Stimulated activated CD4-positive, alpha-beta T cell treated with anti-CD3 and anti-CD28 coated beads, Interleukin-1b, Interleukin-23, amount 100 ng/mL, for 1 hour (primary cell): ENCODE measurements at places on chromosomes 2 and 18.
A peak's percentile ranks its signal among the peaks of the same experiment; 100 is the strongest.

GRCh38 chr2:43133708-43134570 lies 92.5 kb downstream of the ZFP36L2 start:
- DNase-seq = peak; percentile 29

GRCh38 chr18:25223899-25224886 lies 127.8 kb downstream of the ZNF521 start:
- no peak for DNase-seq

- DNase-seq = no peak
These were observed 126.7 kb downstream of the ARHGAP15 start for GRCh38 chr2:143255899-143256298.

- DNase-seq = no peak
These were observed 3.5 kb downstream of the PTPN2 start for GRCh38 chr18:12880541-12880910.

DNA sequence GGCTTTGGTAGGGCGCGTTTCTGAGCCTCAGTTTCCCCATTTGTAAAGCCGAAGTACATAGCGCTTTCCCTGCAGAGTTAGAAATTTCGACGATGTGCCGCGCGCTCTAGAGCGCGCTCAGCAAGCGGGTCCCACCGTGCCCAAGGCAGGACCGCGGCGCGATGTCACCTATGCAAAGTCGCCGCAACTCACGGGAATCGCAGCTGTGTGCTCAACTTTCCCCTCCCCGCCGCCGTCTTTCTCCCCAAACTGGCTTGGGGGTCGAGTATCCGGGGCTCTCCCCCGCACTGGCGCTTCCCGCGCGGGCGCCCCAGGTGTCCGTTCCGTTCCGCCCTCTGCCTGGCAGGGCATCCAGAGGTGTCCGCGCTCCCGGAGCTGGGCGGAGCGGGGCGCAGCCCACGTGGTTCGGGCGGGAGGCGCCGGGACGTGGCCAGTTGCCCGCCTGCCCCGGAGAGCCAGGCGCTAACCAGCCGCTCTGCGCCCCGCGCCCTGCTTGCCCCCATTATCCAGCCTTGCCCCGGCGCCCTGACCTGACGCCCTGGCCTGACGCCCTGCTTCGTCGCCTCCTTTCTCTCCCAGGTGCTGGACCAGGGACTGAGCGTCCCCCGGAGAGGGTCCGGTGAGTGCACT lies at the start of gene MLPH:
TSS of gene MLPH (plus strand) at position 433 of the 630 bp plus-strand sequence. CDS start 6,176 bp downstream, outside the sequence.
- DNase-seq = no peak

GRCh38 chr18:32289483-32290075 lies 99.7 kb downstream of the MEP1B start:
- DNase-seq = no peak

DNA sequence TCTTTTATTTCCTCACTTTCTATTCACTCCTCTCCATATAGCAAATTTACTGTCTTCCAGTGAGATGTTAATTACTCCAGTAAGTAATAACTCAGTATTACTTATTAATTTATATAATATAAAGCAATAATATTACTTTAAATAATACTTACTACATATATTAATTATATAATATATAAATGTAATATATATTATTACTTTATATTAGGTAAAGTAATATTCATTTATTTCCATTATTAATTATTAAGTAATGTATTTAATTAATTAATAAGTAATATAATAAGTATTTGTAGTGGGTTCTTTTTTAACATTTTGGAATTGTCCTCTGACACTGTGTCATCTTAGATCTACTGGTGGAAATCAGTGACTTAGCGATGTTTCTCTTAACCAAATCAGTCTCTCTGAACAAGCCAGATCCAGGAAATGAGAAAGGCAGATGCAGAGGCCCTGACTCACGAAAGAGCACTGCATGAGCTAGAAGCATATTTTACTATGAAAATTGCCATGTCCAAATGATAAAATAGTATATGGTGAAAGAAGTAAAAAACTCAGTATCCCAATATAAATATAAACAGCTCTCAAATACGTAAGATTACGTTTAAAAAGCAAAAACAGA lies 115.9 kb downstream of the DSEL start:
- DNase-seq = no peak

DNA sequence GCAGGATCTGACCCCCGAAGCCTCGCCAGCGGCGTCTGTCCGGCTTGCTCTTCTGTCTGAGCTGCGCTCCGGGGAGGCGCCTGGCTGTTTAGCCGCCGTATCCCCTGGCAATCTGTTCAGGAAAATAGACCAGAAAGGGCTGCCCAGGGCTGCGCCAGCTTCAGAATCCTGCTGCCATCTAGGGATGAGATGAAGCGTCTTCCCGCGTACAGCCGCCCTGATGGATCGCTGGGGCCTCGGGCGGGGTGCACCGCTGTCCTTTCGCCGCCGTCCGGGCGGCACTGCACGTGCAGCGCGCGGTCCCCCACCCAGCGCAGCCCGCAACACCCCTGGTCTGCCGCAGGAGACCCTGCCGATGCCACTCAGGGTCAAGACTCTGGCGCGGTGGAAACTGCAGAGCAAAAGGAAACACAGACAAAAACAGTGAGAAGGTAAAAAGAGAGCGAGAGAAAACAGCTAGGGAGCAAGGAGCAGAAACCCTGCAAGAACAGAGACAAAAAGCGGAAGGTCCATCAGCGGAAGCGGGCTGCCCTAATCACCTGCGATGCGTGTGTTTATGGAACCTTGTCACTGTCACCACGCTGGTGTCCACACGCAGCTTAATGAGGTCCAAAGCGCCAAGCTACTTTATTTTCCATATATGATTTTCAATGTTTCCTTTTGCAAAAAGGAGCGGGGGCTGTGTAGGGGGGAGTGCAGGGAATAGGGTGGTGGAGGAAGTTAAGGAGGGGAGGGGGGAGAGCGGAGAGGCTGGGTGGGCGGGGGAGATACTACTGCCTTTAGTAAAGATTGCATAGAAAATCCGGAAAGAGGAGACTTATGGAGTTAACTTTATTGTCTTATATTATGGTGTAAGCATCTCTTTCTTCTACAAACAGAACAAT lies 2113.3 kb upstream of the PIK3C3 start:
- no peak for DNase-seq

DNA sequence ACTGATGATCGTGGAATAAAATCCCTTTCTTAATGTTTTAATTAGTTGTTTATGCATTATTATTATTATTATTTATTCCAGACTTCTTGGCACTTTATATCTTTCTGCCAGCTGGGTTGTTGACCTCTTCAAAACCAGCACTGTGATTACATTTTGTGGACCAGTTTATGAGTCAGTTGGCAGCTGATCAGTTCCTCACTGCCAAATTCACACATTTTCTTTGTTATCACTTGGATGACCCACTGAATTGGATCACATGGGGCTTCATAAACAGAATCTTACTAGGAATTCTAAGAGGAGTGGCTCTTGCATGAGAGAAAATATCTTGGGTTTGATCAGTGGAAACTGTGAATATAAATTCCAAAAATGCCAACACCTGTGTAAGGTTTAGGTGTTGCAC lies 321.8 kb upstream of the SPRED2 start:
- no peak for DNase-seq

DNA sequence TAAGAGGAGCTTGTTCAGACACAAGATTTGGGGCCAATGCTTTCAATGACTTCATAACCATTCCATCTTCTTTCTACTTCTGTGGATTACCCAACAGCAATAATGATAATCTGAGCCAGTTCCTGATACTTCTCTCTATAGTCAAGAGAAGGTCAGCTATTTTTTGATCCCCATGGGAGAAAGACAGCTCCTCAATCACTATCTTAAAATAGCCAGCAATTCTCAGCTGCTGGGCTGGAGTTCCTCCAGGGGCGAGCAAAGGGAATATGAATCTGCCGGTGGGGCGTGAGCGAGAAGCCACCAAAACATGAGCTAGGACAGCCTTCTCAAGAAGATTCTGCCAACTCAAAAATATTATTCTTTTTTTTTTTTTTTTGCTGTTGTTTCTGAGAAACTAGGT lies at the start of gene TMEM182:
TSS of gene TMEM182 (plus strand) at position 269 of the 400 bp plus-strand sequence. CDS start 187 bp downstream, outside the sequence.
- no peak for DNase-seq

GRCh38 chr2:28282861-28283646 lies 109.6 kb upstream of the FOSL2 start:
- DNase-seq = no peak

- DNase-seq = peak; percentile 57
These were observed at the start of gene PSD4 for GRCh38 chr2:113173542-113174375. PSD4 (plus strand) TSS chr2:113173971; CDS start chr2:113182457, 8,486 bp downstream.

DNA sequence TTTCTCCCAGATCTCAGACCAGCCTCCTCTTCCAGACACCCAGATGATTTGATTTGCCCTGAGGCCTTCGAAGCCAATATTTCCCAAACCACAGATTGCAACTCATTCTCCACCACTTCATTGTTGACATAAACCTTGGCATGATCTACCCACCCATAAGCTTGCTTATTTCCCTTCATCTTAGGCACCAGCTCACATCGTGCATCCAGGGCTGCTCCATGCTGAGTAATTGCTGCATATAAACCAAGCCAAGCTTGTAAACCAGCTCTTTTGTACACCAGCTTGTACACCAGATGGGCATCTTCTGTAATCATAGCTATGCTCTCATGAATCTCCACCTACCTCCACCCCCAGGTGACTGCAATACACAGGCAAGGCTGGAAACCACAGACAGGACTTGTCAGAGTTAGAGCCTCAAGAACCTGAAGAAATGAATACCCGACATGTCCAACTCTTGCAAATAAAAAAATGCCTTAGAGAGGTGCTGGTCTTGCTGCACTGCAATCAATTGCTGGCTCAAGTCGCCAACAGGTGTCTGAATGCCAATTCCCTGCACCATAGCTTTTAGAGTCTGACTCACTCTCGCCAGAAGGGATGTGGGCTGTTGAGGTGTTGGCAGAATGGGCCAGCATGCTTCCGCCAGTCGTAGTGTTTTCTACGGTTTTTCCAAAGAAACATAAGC lies 31.5 kb downstream of the TRABD2A start:
- DNase-seq = no peak

DNA sequence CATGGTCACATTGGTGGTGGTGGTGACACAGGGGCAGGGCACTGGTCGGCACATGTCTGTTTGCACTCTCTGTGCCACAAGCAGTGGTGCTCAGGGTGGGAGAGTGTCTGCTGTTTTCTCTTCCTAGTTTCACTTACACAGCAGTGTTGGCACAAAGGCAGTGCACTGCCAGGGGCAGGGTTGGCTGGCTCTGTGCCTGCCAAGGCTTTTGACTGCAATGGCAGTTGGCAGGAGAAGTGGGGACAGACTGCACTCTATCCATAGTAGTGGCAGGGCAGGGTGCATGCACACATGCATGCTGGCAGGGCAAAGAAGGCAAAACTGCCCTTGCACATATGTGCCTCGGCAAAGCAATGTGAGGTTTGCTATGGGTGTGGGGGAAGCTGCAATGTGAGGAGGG lies 635.9 kb downstream of the SUCLG1 start:
- DNase-seq = no peak

- no peak for DNase-seq
These were observed 218 bp downstream of the DGKD start for GRCh38 chr2:233354500-233354924.

DNA sequence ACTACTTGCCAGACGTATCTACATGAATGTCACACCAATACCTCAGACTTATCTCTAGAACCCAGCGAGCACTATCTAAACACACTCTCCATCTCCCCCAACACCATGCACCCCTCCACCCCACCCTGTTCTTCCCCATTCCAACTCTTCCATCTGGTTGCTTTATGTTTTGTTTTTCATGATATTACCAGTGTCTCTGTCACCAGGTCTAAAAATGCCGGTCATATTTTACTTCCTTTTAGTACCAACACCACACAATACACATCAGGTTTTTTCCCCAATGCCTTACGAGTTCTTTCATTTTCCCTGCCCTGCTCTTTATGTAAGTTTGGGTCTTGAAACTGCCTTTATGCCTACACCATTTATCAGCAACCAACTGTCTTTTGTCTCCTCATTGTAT lies 10.2 kb upstream of the ITGA4 start:
- no peak for DNase-seq

GRCh38 chr2:233919938-233920337 lies 2.8 kb downstream of the TRPM8 start:
- no peak for DNase-seq

DNA sequence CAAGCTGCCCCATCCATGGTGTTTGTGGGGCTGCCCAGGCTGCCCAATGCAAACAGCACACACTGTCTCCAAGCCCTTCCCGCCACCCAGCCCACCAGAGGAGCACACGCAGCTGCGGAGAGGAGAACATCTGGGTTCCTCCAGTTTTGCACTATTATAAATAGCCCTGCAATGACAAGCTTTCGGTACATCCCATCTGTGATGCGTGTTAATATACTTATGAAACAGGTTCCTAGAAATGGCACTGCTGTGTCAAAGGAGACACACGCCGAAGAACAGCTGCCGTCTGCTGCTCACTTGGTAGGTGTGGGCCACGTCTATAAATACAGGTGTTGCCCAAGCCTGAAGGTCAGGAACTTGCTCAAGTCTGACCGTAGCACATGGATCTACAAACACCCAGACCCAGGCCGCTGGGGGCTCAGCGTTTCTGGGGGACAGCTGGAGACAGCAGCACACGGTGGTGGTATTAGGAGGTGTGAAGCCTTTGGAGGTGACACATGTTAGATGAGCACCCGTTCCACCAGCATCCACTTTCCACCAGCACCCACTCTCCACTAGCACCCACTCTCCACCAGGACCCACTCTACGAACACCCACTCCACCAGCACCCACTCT lies 34.3 kb downstream of the PXDN start:
- no peak for DNase-seq

DNA sequence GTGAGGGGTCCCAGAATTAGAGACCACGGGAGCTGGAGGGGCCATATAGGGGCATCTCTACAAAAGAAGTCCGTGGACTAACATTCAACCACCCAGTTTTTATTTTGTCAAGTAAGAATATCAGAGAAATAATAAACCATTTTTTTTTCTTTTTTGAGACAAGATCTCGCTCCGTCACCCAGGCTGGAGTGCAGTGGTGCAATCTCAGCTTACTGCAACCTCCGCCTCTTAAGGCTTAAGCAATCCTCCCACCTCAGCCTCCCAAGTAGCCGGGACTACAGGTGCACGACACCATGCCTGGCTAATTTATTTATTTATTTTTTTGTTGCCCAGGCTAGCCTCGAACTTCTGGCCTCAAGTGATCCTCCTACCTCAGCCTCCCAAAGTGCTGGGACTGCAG lies 82.7 kb downstream of the ZFP36L2 start:
- DNase-seq = no peak

DNA sequence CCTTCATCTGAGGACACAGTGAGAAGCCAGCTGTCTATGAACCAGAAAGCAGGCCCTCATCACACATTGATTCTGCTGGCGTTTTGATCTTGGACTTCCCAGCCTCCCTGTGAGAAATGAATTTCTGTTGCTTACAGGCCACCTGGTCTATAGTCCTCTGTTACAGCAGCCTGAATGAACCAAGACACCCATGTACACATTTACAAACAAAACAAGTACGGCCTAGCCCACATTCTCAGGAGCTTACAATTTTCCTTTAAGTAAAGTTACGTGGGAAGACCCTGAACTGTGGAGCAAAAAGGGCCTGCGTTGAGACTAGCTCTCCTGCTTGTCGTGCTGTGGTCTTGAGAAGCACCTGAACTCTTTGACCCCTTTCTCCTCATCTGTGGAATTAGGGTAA lies 12.0 kb upstream of the SLC20A1 start:
- DNase-seq = no peak

DNA sequence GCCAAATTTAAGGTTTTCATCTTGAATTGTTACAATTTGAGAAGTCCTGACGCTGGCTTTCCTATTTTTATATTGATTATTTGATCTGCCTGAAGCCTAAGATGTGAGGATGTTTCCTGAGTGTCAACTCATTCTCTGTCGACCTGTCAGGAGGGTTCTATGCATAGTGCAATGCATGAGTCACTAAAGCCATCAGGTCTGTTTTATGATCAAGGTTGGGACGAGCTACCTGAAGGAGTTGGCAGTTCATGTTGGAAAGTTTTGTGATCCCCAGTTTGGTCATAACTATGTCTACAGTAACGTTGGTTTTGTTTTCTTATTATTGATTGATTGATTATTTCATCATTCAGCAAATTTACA lies 71.2 kb downstream of the NABP1 start:
- DNase-seq = no peak
